ENCODE measurements at places on chromosomes 7 and 10.

- DNase-seq = no peak
Measured at GRCh38 chr7:125908711-125909110, 979.1 kb upstream of the POT1 start.

DNA sequence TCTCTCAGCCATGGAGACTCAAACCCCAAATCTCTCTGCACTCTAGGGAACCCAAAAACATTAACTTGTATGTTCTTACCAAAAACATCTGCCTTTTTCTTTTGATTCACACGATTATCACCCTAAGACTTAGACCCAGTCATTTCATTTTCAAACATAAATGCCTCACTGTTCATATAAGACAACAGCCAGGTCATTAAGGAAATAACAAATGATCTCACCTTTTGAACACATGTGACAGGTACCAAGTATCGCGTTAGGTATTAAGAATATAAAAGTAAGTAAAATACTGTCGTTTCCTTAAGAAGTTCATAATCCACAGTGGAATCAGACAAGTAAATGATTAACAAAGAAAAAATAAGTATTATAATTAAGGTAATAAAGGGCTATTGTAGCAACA lies 8.8 kb downstream of the TM9SF3 start:
- DNase-seq = no peak

DNA sequence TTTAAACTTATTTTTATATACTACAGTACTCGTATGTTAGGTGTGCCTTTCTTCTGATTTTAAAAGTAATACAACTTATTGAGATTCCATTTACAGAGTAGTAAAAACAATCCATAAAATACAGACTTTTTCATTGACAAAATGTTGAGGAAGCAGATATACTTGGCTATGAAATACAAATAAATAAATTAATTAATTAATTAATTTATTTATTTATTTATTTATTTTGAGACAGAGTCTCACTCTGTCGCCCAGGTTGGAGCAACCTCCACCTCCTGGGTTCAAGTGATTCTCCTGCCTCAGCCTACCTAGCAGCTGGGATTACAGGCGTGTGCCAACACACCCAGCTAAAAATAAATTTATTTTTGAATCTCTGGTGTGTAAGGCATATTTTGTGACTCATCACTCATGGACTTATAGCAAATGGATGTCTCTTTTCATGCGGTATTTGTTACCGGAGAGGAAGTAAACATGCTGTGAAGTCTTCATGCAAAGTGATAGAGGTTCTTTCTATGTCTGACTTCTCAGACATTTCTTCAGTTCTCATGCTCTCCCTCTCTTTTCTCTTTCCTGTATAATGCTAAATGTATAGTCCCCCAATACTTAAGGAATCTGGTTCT lies 20.2 kb upstream of the SRPK2 start:
- no peak for DNase-seq

DNA sequence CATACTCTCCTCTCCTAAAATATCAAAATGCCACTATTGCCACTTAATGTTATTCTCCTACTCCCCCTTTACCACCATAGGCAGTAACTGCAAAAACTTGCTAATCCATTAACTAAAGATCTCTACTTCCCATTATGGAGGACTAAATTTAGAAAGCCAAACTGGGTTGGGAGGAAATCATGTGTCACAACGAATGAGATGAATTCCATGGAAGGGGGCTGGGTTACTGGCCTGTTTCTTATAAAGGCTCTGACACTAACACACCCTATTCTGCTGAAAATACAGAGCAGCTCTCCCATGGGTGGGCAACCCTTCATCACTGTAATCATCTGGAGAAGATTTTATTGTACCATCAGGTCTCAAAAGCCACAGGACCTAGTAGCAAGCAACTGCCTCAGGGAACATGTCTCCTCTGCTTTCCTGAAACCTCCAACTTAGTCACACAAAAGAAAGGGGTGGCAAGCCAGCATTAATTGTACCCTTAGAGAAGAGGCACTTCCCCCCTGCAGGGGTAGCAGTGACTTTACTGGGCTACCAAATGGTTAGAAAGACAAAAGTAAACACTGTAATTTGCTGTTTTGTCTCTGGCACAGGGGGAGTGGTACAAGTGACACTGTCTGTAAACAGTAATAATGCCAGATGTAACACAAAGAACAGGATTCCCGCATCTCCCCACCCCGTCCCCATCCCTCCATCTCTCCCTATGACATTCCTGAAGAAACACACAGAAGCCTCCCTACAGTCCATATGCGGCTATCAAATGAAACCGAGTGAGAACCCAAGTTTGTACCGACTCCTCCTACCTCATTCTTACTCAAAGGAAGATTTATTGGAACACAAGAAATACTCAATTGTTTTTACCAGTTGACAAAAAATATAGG lies 81.6 kb downstream of the ARMH3 start:
- DNase-seq = no peak

- no peak for DNase-seq
Measured at GRCh38 chr7:79734181-79734580, 280.7 kb upstream of the MAGI2 start.

GRCh38 chr10:111101796-111102195 lies 25.0 kb downstream of the ADRA2A start:
- DNase-seq = no peak

- no peak for DNase-seq
Measured at GRCh38 chr10:18155321-18155720, 15.1 kb downstream of the CACNB2 start.

DNA sequence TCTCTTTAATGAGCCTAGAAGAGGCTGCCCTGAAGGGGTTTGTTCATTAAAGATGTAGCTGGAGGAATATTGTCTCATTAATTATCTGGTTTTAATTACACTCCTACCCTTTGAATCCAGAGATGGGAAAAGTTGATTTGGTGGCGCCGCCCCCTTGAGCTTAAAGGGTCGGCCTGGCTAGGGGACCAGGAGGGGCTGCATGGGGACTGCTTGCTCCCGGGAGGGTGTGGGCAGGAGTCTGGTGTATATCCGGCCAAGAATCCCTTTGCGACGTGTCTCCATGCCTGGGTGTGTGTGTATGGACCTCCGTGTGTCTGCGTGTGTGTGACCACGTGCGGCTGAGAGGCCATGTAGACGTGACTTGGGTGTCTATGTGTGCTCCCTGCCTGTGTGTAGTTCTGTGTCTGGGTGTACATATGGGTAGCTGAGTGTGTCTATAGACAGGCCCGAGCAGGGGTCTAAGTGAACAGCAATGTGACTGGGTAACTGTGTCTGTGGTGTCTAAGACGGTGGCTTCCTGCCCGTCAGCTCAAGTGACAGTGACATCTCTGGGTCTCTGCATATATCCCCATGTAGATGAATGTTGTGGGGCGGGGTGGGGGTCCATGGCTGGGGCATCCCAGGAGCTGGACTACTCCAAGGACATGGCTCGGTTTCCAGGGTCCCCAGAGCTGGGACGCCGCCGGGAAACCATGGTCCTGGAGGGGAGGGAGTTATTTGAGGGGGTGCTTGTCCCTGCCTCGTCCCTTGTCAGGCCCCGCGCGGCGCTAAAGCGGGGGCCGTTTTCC lies 10.7 kb downstream of the LBX1 start:
- no peak for DNase-seq

DNA sequence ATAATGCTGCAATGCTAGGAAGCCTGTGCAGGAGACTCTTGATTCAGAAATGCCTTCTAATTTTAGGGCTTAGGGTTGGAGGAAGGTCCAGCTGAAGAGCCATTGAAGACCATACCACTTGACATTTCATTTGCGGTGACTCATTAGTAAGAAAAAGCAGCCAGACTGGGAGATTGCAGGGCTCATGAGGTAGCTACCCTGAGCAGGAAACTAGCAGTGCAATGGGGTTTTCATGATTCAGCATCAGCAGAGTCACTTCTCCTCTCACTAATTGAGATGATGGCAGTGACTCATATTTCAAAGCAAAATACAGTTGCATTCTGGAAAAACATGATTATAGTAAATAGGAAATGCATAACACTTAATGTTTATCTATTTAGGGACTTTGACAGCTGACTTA lies 434.1 kb downstream of the DNAJB9 start:
- DNase-seq = no peak

DNA sequence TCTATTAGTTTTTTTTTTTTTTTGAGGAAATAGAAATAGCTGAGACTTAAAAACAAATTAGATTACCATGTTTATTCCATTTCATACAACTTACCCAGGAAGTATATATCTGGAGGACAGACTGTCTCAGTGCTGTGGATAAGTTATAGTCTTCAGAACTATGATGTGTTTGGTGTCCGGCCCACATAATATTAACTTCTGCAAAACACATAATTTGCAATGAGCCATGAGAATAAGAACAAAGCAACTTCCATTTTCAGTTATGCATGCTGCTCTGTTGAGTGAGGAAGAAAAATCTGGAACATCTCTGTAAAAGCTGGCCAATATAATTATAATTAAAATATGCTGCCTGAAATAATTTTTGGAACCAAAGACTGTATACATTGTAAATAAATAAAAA lies 130.9 kb downstream of the AGMO start:
- DNase-seq = no peak

DNA sequence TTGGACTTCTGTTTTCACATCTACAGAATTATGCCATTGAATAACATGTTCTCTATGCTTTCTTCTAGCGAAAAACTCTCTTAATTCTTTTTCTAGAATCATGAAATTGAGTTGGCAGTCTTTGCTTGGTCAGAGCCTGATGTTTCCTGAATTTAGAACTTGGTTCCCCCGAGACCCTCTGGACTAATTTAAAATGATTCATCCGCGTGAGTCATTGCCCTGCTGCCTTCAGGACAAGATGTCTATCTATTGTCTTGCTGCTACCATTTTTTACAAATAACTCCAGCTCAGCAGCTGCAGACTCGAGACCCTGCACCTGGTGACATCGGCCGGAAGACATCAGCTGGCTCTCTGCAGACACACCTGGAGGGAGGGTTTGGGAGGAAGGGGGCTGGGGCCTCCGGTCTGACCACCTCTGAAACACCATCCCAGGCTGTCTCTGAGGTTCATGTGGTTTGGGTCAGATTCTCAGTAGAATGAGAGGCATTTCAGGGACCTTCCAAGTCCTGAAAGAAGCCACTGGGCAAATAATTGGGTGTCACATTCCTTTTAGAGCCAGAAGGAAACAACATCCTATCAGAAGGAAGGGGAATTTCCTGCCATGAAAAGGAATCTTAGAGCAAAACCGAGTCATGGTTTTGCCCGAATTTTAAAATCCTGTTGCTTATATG lies 20.9 kb upstream of the KLF6 start:
- DNase-seq = no peak
